Ecto neural progenitor cell (in vitro differentiated cells): ENCODE measurements at places on chromosomes 4 and X.

GRCh38 chr4:8291701-8292477 is 22.3 kb downstream of the HTRA3 start:
- DNase-seq, result no peak

DNA sequence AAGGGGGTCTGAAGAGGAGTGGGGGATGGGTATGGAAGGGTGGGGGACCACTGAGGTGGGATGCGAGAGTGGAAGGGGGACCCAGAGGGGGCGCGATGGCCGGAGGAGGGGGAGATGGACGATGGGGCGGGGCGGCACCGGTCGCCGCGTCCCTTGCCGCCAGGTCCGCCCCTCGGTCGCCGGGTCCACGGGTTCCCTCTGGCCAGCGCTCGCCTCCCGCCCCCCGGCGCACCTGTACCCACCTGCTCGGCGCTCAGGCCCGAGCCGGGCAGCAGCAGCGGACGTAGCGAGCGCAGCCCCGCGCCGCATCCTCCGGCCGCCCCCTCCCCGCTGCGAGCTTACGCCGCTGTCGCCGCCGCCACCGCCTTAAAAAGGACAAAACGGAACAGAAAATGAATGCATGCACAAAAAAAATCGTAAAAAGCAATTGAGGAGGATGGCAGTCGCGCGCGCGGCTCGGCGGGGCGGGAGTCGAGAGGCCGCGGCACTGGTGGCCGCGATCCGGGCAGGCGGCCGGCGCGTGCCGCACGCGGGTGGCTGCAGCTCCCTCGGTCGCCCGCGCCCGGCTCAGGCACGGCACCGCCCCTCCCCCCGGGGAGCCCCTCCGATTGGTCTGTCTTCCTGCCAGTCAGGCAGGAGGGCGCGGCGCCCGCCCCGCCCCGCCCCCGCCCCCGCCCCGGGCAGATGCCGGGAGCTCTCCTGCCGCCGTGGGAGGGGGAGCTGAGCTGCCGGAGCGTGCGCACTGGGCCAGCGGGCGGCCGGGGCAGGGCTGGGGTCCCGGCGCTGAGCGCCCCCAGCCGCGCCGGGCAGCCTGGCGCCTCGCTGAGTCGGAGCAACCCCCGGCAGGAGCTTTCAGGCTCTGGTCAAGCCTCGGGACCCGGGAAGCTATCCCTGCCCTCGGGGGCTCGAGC is at the start of gene JAKMIP1:
Gene JAKMIP1, minus strand, starts transcription at position 539 of the 911 bp plus-strand sequence. CDS start 87,699 bp downstream, outside the sequence.
- DNase-seq, result peak; percentile 95

DNA sequence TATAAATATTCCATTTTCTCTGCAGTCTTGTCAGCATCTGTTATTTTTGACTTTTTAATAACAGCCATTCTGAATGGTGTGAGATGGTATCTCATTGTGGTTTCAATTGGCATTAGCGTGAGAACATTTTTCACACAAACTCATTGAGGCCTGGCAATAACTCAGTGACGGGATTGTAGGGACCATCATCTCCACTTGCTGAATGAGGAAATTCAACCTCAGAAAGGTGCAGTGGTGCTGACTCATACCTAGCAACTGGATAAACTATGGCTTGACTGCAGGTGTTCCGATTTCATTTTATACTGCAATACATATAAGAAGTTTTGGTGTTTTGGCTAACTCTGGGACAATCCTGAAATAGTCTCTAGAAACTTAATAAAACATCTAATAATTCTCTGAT is 88.3 kb upstream of the DDIT4L start:
- no peak for DNase-seq

DNA sequence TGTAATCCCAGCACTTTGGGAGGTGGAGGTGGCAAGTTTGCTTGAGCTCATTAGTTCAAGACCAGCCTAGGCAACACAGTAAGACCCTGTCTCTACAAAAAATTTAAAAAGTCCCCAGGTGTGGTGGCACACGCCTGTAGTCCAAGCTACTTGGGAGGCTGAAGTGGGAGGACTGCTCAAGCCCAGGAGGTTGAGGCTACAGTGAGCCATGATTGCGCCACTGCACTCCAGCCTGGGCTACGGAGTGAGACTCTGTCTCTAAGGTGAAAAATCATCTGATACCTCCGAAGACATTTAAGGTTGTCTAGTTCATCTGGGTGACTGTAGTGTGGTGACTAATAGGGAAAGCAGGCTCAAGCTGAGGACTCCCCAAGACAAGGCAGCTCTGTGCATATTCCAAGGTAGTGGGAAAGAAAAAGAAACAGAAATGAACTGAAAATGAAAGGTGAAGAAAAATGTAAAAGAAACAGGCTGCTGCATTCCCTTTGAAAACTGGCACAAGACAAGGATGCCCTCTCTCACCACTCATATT is 23.3 kb downstream of the FRYL start:
- no peak for DNase-seq

- no peak for DNase-seq
These were observed 105.2 kb downstream of the PHOX2B start for GRCh38 chr4:41643331-41643730.
